AG09309 (cell line): ENCODE measurements at places on chromosomes 2 and 18.

GRCh38 chr2:136233298-136233697 is 115.3 kb upstream of the CXCR4 start:
- DNase-seq = no peak

- DNase-seq = no peak
These were observed 350 bp upstream of the RNF138 start for GRCh38 chr18:32091325-32091723.

- no peak for DNase-seq
These were observed 54.8 kb upstream of the DOCK10 start for GRCh38 chr2:225097035-225097434.

- no peak for DNase-seq
These were observed 9.3 kb downstream of the RHOB start for GRCh38 chr2:20456116-20456571.

- no peak for DNase-seq
These were observed 101.2 kb upstream of the FSHR start for GRCh38 chr2:49255409-49255971.

DNA sequence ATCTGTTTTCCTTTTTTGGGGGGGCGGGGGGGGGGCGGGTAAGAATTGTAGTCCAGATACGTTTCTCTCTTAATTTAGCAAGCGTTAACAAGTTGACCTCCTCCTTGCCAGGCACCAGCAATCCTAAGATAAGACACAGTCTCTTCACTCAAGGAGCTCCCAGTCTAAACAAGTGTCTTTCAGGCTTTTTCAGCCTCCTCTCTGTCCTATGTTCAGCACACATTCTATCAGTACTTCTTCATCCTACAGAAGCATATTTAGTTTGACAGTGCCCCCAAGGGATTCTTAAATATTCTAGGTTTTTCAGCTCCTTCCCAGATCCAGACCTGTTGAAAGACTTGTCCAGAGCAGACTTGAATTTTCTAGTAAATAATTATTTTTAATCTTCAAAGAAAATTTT is 2.7 kb downstream of the PPP1CB start:
- no peak for DNase-seq

DNA sequence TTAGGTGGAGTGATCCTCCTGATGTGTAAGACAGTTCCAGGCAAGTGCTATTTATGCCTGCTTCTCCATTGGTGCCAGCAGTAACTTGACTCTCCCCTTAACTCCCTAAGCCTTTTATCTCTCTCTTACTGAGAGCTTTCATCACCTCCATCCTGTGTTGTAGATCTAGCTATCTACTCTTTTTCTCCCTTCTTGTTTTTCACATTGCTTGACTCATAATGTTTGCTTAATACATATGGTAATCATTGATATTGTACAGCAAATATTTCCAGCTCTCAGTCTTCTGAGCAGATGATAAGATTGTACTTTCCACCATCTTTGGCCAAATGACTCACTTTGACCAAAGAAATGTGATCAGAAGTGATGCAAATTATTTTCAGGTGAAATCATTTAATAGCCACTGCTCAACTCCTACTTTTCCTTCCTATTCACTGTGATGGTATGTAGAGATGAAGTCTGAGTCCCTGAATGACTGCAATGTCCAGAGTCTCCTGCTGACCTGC is 165.0 kb downstream of the PLCL1 start:
- DNase-seq = peak; percentile 46

- no peak for DNase-seq
These were observed 5.3 kb downstream of the ONECUT2 start for GRCh38 chr18:57440331-57441070.

DNA sequence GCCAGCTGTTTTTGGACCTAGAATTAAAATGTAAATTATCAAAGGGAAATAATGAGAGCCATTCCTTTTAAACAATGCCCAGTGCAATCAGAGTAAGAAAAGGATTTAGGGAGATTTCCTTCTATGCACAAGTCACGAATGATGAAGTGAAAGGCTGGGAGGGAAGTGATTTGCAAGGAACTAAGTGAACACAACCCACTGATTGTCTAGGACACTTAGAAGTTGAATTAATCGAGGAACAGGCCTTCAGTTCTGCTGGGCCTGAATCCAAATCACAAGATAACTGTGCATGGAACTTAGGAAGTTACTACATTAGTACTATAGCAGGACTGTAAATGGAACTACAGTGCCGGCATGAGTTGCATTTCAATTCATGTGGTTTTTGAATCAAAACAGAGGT is 17.7 kb downstream of the MAP2 start:
- no peak for DNase-seq

GRCh38 chr18:78006774-78007260 is 757.2 kb downstream of the GALR1 start:
- DNase-seq = no peak

GRCh38 chr18:31103423-31103822 is 1.2 kb upstream of the DSC2 start:
- DNase-seq = no peak

DNA sequence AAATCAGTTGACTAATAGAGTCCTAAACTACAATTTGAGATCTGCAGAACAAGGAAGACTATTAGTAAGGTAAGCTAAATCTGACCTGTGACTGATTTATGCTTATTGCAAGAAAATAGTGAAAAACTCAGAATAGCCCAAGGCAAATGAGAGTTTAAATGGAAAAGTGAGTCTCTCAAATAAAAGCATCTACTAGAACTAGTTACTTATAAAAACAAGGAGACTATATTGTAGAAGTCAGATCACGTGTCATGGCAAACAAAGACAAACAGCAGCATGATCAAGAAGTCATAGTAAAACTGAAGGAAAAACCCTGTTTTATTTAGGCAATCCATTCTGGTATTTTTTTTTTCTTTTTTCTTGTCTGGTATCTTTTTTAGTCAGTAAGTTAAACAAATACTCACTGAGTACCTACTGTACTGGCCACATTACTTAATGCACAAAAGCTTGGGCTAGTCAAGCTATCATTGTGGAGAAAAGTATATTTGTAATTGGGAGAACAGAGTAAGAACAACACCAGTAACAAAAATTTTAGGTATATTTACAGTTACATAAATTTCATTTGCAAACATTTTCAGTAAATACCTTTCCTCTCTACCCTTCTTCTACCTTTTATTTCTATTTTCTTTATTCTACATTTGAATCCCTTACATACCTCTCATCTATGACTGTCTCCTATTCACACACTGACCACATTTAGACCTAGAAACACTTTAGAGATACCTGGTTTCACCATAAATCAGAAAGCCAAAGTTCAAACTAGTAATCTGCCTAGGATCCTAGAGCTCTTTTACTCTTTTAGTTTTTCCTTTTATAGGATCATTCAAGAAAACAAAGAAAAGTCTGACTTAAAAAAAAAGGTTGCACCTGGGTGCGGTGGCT is 23.7 kb downstream of the CCDC88A start:
- no peak for DNase-seq

GRCh38 chr2:211454679-211455078 is 898.3 kb downstream of the CPS1 start:
- DNase-seq = no peak

DNA sequence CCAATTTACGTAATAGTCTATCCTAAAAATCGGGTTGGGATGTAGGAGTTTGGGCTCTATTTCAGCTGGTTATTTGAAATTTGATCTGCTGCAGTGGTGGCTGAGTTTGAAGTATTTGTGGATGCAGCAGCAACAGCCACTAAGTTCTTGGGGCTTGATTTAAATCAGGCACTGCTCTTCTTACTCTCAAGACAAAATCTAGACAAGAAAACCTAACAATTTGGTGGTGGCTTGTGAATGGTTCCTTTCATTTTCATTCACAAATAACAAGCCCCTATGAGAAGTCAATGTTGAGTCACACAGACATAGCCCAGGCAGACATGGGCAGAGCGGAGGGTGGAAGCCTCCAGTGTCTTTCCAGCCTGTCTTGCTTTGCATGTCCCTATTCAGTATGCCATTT is 199.3 kb downstream of the LTBP1 start:
- no peak for DNase-seq

DNA sequence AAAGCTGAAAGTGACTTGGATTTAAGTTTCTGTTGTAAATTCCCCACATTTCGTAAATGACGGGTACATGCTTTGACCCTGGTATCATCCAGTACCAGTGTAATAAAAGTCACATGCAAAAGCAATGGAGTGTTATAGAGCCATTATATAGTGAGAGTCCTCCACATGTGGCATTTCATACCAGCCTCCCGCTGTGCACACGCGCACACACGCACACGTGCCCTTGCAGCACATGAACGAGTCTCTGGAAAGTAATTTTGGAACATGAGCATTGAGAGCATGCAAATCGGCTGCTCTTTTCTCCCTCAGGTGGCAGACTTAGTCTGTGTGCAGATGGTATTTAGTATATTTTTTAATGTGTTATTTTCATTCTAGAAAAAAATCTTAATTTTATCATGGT is 198.1 kb downstream of the ZNF407 start:
- no peak for DNase-seq

GRCh38 chr2:181312515-181312927 is 144.7 kb upstream of the ITGA4 start:
- no peak for DNase-seq

- DNase-seq = no peak
These were observed 49.4 kb downstream of the AQP12A start for GRCh38 chr2:240741091-240741490.

- no peak for DNase-seq
These were observed 139.0 kb upstream of the SH3BP4 start for GRCh38 chr2:234812851-234813250.

GRCh38 chr18:6755107-6755506 is 25.6 kb downstream of the ARHGAP28 start:
- DNase-seq = no peak

DNA sequence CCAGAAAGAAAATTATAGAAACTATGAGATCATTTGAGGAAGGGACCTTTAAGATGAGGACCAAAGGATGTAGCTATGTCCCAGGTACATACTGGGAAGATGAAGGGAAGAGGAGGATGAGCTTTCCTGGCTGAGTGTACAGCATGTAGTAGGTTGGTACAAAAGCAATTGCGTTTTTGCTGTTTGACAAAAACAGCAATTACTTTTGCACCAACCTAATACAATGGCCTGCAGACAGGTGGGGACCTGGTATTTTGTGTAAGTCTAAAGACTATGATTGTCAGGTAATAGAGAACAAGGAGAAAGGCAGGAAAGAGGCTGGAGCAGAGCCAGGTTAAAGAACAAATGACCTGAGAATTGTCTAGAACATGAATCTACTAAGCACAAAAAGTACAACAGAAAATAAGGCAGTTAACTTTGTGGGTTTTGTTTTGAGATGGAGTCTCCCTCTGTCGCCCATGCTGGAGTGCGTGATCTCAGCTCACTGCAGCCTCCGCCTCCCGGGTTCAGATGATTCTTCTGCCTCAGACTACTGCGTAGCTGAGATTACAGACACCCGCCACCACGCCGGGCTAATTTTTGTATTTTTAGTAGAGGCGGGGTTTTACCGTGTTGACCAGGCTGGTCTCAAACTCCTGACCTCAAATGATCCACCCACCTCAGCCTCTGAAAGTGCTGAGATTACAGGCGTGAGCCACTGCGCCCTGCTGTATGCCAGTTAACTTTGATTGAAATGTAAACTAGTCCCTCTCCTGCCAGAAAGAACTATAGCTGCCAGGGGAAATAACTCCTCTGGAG is 3.2 kb upstream of the TGOLN2 start:
- no peak for DNase-seq

- DNase-seq = peak; percentile 2
These were observed 256.8 kb downstream of the RNF152 start for GRCh38 chr18:61635901-61636528.

DNA sequence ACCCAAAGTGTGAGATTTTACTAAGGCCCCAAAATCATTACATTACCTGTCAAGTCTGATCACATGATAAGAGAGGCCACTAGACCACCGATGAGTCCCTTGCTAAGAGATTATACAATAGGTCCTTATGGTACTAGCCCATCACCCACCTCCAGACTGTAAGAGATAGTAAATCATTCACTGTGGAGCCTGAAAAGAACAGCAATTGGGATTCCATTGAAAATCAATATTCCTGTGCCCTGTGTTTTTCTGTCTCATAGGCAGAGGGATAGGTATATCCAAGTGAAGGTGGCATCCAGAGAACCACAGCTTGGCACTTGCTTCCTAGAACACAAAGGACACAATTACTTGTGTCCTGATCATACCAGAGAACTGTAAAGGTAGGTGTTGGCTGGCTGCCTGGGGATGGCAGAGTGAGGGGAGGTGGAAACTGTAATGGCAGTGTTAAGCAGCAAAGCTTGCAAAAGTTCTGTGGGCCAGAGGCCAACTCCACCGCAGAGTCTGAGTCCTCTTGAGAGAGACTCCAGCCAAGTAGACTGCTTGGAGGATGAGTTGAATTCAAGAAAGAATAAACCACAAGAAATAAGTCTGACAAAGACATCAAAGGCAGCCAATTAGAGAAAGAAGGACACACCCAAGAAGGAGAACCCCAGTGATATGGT is 102.0 kb upstream of the PIEZO2 start:
- peak; percentile 25 for DNase-seq

DNA sequence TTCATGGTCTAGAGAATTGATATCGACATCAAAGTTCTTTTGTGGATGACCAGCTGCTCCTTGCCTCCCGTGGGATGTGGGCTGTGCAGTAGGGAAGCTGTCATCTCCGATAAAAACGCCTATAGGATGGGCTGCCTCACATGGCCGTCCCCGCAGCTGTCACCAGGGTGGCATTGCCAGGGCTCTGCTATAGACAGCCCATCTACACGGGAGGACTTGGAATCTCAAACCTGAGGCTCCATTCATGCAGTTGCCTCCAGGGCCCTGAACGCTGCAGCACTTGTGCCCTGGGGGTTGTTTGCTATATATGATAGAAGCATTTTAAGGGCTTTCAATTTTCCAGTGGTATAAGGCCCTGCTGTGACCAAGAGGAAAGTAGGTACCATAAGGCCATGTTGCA is 183.1 kb downstream of the MYCN start:
- DNase-seq = no peak

DNA sequence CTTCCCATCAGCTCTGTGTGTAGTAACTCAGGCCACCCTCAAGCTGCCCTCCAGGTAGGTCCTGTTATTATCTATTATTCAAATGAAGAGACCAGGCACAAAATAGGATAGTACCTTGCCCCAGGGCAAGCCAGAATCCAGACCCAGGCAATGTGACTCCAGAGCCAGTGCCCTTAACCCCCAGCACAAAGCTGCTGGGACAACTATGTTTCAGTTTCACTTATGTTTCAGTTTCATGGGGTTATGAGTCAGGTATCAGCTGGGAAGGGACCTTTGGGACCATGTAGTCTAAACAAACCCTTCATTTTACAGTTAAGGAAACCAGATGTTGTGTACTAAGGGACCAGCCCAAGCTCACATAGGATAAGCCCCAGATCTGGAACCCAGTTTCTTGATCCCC is 10.0 kb downstream of the HK2 start:
- DNase-seq = no peak

GRCh38 chr2:64259312-64259711 is 115.1 kb upstream of the PELI1 start:
- DNase-seq = no peak

DNA sequence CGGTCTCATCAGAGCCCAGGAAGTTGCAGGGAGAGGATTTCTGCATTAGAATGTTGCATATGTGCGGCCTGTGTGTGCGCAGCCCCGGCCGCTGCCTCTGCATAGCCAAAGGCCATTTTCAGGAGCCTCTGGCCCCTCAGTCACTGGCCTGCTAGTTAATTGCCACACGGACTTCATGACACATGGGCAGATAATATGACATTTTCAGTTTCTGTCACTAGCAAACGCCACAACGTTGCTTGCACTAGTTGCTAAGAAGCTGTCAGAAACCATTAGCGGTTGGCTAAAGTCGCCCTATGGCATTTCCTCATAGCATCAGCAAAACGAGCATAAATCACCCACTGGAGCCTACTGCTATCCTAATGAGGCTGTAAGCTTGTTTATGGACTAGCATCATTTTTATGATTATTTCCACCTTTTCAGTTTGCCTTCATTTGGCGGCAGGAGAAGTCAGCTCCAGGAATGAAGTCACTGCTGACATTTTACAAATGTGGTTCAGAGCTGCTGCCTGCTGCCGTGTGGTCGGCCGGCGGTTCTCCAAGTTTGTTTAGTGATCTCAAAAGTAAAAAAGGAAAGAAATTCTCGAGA is 73.7 kb downstream of the MEIS1 start:
- DNase-seq = no peak
